Stimulated activated CD4-positive, alpha-beta T cell treated with anti-CD3 and anti-CD28 coated beads, Interleukin-12 subunit alpha, Interleukin-12 subunit beta, amount 100 ng/mL, for 48 hours (primary cell): ENCODE measurements at places on chromosomes 6 and 20.

GRCh38 chr6:53484476-53485280, 60.2 kb downstream of the GCLC start:
- peak; percentile 79 for DNase-seq

DNA sequence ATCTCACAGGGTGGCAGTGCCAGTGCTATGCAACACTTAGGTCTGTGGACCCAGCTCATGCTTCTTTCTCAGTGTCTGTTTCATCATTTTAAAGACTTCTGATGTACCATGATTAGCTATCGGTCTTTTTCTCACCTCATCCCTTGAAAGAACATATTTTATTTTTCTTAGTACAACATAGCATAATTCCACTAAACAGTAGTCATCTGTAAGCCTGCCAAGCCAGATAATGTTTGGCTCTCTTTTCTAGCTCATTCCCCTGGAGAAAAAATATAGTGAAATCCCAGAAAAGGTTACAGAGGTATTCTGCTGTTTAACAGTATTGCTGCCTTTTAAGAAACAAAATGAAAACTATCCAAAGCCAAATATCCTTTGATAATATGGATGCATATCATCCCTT, 177.0 kb upstream of the MMS22L start:
- no peak for DNase-seq

DNA sequence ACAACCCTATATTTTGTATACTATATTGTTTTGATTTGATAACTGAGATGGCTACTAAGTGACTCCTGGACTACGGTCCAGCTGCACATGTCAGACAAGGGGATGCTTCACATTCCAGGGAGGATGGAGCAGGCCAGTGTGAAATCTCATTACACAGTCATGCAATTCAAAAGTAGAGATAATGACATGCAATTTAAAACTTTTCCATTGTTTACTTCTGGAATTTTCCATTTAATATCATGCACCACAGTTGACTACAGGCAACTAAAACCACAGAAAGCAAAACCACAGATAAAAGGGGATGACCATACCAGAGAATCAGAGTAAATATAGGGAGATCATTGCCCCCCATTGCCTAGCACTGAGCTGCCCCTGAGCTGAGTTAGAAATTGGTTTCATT, 366.4 kb downstream of the BTBD9 start:
- DNase-seq = no peak

GRCh38 chr6:149897015-149897697, 757 bp downstream of the RAET1E start:
- no peak for DNase-seq

DNA sequence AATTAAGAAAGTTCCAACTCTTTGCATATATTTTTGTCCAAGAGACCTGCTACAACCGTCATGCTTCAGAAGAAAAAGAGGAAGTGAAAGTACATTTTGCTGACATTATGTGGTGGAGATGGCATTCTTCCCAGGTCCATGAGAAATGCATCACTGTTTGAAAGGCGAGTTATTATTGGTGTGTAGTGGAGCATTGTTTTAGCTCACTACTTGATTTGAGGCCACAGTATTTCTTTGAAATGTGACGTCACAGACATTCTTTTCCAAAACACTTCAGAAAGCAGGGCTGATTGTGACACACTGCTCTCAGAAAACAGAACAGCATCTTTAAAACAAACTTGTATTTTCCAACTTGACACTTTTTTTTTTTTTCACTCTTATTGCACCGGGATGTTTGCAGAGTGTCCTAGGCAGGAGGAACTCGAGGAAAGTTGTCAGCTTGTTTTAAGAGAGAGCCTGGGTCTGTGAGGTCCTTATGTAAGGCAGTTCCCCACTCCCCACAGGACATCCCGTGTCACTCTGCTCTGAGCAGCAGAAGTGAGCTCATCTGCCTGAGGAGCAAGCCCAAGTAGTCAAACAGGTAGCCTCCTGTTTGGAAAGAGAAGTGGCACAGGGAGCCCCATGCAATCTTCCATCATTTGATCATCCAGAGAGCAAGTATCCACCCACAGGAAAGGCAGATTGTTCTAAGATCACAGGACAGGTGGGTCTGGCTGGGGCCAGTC, 1.1 kb downstream of the SPTLC3 start:
- peak; percentile 7 for DNase-seq

DNA sequence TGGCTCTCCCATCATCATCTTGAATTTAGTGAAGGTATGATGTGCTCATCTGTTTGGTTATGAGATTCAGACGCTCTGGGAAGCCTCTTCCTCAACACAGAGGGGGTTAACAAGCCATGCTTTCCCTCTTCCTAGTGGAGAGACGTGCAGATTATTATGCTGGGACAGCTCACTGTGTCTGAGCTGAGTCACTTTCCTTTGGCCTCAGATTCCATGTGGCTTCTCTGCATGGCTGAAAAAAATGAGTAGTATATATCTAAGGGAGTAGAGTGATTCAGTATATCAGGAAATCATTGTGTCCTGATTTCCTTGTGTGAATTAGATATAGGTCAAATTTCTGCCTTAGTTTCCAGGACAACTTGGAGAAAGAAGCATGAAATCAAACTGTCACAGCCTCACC, 52.6 kb downstream of the FIG4 start:
- DNase-seq = no peak

DNA sequence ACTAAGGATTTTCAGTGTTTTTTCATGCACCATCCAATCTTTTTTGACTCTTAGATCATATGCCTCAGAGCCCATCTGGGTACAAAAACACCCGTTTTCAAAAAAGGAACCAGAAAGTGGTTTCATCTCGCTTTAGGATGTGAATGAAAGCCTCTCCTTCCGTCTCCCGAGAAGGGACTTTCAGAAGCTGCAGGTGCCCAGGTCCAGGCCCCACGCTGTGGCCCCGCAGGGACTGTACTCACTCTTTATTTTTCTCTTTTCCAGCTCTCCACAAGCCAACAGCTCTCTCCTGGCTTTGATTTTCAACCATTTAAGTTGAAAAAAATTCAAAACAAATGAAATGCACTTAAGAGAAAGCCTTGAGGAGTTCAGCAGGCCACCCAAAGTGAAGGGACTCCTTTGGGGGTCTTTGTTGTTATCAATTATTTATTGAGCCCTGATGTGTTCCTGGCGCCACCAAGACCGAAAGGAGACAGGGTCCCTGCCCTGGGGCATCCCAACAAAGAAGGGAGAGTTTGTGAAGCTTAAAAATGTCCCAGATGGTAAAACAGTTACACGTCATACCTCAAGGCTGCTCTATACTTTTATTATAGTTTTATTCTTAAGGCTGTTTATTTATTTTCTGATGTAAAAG, 467.3 kb downstream of the PREX1 start:
- no peak for DNase-seq

DNA sequence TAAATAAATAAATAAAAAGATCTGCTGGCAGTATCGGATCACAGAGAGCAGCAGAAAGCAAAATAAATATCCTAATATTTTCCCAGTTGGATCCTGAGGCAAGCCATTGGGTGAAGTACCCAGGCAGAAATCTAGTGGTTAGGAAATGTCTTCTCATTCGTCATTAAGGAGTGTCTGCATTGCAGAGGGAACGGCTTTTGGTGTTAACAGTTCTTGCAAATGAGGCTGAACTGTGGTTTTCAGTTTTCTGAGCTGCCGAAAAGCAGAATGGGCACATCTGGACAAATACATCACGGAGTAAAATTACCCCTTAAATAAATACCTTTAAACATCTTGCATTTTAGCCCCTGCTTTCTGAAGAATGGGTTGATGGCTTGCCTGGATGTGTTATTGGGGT, 82.3 kb upstream of the MPC1 start:
- DNase-seq = no peak

DNA sequence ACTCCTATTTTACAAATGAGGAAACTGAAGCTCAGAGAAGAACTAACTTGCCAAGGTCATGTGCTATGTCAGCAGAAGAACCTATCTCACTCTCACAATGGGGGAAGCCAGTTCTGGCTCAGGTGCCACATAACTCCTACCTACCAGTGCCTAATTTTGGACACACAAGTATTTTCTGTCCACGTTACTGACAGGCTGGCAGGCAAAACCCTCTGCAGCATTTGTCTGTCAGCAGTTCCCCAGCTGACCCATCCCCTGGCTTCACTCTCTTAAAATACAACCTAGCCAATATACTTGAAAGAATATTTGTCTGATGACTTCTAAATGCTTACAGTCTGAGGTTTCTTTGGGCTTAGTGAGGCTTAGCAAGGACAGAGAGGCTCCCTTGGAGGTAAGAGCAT, 15.5 kb downstream of the GSS start:
- DNase-seq = no peak

DNA sequence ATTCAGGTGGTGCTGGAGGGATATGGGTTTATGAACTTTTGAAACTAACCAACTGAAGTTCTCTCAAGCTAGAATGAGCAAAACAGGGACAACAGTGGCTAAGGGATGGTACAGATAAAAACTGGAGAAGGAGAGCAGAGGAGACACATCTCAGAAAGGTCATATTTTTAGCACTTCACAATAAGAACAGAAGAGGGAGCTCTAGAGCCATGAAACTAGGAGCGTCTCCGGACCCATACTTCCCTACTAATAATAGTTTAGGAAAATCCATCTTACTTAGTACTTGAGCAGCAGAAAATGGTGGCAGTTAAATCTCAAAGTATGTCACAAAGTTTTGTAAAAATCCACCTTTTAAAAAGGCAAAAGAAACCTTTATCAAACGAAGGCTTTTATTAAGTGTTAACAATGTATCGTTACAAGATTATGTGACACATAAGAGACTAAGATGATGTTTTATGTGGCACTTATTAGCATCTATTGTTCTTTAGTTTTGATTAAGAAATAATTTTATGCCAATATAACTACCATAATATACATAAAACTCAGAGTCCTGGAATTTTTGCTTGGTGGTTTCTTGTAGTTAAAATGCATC, 278.6 kb downstream of the TBC1D32 start:
- DNase-seq = no peak

DNA sequence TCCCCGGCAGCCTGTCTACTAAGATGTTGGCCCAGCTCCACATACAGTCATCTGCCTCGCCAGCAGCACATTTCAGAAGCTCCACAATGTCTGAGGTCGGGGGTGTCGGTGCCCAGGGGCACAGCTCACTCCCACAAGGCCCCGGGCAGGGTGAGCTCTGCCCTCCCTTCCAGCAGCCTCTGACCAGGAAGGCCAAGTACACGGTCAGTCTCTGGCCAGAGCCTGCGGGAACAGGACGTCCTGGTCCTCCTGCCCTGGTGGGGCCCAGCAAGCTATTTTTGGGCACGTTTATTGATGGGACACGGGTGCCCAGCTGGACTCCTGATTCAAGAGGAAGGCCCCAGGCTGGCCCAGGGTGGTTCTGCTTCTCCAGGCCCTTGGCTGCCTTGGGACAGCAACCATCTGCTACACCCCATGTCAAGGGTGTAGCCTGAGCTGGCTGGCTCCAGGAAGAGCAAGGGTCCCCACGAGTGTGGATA, 114.9 kb upstream of the PTPN1 start:
- DNase-seq = no peak

DNA sequence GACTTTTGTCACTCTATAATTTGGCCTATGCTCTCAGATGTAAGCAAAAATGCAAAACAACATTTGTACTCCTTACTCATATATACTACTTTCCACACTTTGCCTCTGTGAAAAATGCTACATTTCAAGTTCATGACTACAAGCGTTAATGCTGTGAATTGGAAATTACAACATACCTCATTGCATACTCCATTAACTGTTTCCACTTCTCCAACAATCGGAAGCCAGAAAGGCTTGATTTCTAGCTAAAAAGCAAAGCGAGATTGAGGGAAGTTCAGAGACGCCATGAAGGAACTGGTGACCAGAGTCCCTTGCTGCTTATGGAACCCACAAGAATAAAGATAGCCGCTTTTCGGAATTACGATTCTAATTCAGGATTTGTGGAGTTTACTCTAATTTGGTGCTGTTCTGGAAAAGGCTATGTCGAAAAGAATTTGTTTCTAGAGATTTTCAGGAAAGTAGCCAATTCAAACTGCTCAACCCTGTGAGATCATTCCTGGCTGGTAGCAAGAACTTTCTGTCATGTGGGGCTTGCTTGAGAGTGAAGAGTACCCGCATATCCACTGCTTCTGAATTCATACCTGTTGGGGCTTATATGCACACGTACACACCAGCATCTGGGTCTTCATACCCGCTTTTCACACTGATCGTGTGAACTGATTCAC, 98.0 kb upstream of the CITED2 start:
- no peak for DNase-seq

DNA sequence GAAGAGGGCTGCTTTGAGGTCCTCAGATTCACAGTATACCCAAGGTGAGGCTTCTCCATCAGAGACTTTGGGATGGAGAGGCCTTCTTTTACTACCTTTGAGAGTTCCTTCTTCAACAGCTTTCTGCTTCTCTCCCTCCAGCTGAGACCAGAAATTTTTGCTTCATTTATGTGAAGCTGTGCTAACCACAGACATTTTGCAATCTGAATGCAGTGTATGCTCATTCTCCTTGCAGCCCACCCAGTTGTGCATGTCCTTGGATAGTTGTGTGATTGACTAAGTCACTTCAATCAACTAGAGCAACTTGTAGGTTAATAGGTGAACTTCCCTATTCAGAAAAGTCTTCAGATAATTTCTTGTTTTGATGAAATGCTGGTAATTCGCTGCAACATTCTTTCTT, 20.1 kb downstream of the DCBLD1 start:
- DNase-seq = no peak

- DNase-seq = no peak
These were observed 42.1 kb upstream of the MDFI start for GRCh38 chr6:41596096-41596685.

GRCh38 chr6:111566873-111567517, 38.7 kb downstream of the TRAF3IP2 start:
- DNase-seq = no peak

DNA sequence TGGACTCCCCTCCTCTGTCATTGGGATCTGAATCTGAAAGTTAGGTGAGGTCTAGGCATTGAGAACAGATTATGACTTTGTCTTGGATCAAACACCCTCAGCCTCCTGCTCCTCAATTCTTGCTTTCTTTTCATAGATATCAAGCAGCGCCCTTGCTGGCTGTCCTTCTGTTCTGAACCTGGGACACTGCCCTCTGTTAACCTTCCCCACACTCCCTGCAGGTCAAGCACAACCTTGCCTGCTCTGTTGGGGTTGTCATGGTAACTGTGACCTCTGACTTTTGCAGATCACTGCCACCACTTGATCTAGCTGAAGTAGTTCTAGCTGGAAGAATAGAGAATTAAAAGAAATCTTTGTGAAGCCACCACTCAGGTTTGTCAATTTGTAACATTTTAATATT, 16.4 kb upstream of the MICA start:
- no peak for DNase-seq

DNA sequence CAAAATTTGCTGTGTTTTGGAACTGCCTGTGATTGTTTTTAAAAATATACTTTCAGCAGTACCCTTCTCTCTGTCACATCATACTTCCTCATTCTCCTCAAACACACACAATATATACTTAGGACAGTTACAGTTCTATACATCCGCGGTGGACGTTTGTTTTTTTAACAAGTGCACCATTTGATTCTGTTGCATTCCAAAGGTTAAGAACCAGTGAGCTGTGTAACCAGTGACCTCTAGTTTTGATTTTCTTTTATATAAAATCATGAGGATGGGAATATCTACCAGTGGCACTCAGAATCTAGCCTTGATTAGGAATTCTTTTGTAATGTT, 152.8 kb downstream of the CARMIL1 start:
- no peak for DNase-seq

- no peak for DNase-seq
These were observed 379.7 kb downstream of the CDH4 start for GRCh38 chr20:61631751-61632150.

- no peak for DNase-seq
These were observed 134.0 kb upstream of the SNX9 start for GRCh38 chr6:157688960-157689599.

- no peak for DNase-seq
These were observed 155.2 kb downstream of the NFATC2 start for GRCh38 chr20:51387125-51387875.
